Activated CD8-positive, alpha-beta memory T cell treated with anti-CD3 and anti-CD28 coated beads for 1 hour (primary cell): ENCODE measurements at places on chromosomes 3 and 15.

- no peak for DNase-seq
These were observed 60.6 kb upstream of the PLCL2 start for GRCh38 chr3:16824081-16824696.

DNA sequence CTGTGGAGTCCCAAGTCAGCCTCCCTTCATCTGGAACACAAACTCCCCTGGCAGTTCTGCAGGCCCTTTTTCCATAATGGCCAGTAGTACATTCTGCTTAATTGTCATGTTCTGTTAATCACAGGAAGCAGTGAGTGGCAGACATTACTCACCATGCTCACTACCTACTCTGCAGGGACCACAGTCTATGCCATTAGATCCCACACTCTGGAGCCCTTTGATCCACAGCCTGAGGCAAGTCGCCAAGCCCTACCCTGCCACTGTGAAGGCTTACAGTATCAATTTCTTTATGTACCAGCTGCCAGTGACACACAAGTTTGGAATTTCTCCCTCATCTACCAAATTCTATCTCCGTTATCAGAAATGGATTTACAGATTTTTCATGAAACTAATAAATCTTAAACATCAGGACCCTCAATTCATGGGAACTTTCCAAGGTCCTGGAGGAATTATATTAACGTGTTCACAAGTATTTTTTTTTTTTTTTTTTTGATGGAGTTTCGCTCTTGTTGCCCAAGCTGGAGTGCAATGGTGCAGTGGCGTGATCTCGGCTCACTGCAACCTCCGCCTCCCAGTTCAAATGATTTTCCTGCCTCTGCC, 20.6 kb upstream of the WWTR1 start:
- no peak for DNase-seq

GRCh38 chr3:184368116-184368515, 6.6 kb downstream of the POLR2H start:
- DNase-seq, result no peak

DNA sequence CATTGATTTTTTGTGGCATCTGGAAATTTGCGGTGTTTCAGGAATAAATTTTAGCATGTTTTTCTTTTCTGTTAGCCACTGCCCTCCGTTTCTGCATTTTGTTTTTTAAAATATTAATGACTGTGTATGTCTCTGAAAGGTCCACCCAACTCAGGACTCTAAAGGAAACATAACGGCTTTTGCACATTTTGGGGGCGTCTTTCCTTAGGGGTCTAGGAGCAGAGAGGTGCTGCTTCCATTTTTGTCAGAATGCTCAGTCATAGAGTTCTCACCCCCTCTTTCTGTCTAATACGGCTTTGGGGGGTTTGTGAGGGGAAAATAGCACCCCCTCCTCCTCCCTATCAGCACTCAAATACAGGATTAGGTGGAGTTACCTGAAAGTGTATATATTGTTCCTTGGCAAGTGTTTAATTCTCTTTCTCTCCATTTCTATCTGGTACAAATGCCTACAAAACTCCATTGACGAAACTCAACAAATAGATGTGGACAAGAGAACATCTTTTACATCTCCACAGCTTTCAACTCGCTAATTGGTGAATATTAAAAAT, 219.4 kb downstream of the MEIS2 start:
- no peak for DNase-seq

GRCh38 chr3:20245781-20246180, 59.8 kb upstream of the SGO1 start:
- DNase-seq, result no peak

GRCh38 chr3:174436367-174436766, 422.8 kb upstream of the NAALADL2 start:
- DNase-seq, result no peak

DNA sequence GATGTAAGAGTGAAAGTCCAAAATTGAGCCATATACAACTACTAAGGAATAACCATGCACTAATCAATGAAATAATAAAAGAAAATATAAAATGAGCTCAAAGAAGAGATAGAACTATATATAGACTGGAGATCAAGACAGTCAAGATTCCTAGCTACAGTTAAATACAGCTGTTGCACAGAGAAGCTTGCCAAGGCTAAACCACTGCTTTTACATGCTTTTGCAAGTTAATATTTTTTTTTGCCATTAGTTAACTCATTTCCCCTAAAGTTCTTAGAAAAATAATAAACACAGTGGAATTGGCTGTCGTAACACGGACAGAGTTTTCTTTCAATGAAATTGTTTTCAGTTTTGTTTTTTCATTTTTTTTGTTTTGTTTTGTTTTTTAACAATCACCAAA, 123.0 kb downstream of the VGLL3 start:
- DNase-seq, result no peak

DNA sequence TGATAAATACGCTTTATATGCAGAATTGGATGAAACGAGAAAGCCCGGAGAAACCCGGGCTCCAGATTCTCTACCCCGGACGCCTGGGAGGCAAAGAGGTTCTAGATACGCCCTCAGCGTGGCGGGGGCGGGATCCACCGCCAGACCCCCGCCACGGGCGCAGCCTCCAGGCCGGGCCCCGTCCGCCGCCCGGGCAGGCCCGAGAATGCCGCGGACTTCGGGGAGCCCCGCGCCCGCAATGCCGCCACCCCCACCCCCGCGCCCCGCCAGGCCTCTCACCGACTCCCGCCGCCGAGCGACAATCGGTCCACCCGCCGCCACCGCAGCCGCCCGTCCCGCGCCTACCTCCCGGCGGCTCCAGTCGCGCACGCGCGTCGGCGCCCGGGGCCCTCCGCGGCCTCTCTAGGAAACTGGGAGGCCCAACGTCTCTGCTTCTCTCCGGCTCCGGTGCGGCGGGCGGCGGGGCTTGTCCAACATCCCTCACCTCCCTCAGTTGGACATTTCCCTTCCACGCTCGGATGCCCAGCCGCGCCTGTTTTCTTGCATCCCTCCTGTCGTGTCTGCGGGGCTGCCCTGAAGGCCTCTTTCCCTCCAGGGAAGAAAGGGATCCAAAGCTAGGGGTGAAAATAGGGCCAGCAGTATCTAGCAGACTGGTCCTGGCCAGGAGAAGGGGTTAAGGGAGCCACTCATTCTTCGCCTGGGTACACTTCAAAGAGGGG, at the start of gene ZNF445:
Gene ZNF445 (minus strand): TSS at position 359 of the 719 bp plus-strand sequence. CDS start 22,121 bp downstream, outside the sequence.
- peak; percentile 23 for DNase-seq

- no peak for DNase-seq
These were observed 57.8 kb downstream of the MAP3K13 start for GRCh38 chr3:185420762-185421161.

DNA sequence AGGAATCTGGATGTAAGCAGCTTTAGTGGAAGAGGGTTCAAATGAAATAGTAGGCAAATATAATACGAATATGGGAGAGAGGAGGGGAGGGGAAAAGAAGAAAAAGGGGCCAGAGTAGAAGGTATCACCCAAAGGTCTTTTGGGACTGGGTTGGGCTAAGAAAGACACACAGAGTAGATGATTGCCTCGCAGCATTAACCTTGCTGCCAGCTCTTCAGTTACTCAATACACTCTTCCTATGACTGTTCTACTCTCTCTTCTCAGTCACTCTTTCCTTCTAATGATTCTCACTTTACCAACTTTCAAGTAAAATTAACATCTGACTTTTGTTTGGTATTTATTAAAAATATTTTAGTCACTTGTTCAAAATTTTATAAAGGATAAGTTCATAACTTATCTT, 52.8 kb downstream of the CLASP2 start:
- DNase-seq, result no peak

DNA sequence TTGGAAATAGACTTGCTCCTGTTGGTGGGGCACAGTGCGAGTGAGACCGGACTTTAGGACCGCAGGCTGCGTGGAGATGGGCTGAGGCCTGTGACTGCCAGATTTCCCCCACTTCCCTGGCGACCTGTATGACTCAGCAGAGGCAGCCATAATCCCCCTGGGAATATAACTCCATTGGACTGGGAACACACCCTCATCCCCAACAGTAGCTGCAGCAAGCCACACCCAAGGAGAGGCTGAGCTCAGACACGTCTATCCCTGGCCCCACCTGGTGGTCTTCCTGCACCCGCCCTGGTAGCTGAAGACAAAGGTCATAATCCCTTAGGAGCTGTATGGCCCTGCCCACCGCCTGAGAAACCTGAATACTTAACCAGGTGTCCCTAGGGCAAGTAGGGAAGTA, 42.6 kb downstream of the DZIP1L start:
- DNase-seq, result no peak

GRCh38 chr15:62141200-62141599, 23.9 kb downstream of the C2CD4B start:
- no peak for DNase-seq

DNA sequence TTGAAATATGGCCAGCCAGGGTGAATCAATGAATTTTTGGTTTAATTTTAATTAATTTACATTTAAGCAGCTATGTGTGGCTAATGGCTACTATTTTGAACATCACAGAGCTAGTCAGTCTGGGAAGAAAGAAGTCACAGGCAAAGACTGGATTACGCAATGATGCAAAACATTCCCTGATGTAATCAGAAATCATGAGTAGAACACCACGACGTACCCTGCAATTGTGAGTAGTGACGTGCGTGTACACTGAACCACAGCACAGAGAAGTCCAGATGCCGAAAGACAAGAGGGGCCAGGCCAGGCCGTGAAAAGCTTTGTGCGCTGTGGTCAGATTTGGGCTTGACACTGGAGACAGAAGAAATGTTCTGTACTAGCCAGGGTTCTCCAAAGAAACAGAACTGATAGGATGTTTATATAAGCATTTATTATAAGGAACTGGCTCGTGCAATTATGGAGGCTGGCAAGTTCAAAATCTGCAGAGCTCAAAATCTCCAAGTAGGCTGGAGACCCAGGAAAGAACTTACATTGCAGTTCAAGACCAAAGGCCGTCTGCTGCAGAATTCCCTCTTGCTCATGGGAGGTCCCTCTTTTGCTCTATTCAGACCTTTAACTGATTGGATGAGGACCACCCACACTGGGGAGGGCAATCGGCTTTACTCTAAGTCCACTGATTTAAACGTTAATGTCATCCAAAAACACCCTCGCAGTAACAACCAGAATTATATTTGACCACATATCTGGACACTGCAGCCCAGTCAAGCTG, 44.6 kb downstream of the SH3BP5 start:
- DNase-seq, result no peak

DNA sequence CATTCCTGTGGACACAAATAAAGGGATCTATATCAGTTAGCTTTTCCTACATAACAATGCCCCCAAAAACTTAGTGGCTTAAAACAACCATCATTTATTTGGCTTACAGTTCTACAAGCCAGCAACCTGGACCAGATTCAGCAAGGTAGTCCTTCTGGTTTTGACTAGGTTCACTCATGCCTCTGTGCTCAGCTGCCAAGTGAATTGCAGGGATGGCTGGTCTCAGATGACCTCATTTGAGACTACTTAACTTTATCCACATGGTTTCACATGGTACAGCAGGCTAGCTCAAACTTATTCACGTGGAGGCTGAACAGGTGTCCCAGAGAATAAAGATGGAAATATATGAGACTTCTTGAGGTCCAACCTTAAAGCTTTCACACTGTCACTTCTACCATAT, 119.3 kb upstream of the BFSP2 start:
- DNase-seq, result no peak

GRCh38 chr3:131597816-131598215, 95.0 kb upstream of the MRPL3 start:
- no peak for DNase-seq

GRCh38 chr3:14144423-14145075, 19.7 kb downstream of the TMEM43 start:
- DNase-seq, result peak; percentile 49

- no peak for DNase-seq
These were observed 5.1 kb upstream of the DNAAF4 start for GRCh38 chr15:55513152-55513551.

- no peak for DNase-seq
These were observed 652.5 kb downstream of the EDEM1 start for GRCh38 chr3:5840056-5840455.

- no peak for DNase-seq
These were observed 136.5 kb downstream of the SSR3 start for GRCh38 chr3:156418428-156418827.

GRCh38 chr3:62982795-62983455, 107.7 kb upstream of the CADPS start:
- no peak for DNase-seq

- DNase-seq, result no peak
These were observed 424.2 kb upstream of the ROBO2 start for GRCh38 chr3:76615719-76616118.

DNA sequence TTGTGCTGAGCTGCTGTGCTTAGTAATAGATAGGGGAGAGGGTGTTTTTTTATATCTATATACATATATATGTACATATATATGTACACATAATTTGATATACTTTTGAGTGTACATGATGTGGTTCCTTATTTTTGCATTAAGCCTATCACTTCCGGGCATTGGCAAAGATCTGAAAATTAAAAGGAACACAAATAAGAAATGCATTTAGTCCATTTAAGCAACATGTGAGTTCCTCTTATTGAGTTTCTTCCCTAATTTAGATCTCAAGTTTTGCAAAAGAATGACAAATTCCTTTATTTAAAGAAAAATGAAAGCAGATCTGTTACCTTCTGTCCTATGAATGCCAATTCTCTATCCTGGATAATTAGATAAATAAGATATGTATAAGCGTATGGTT, 435.1 kb downstream of the LPP start:
- no peak for DNase-seq

DNA sequence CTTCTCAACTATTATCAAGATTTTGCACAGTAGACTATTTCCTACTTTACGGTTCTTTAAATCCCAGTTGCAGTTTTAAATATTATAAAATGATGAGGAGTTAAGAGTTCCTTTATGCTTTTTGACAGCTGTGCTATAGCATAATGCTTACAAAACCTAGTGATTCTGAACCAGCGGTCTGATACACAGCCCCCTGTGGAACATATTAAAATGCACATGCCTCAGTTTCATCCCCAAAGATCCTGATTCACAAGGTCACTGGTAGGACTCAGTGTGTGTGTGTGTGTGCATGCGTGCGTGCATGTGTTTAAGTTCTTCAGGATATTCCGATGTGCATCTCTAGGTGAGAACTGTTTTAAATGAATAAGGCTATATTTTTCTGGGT, 330.1 kb upstream of the TPM1 start:
- DNase-seq, result no peak

- DNase-seq, result no peak
These were observed 129.1 kb upstream of the UMPS start for GRCh38 chr3:124601190-124601589.

- no peak for DNase-seq
These were observed 94.7 kb downstream of the LRRC28 start for GRCh38 chr15:99345832-99346462.

- no peak for DNase-seq
These were observed 1.7 kb upstream of the SETD5 start for GRCh38 chr3:9395570-9396300.

DNA sequence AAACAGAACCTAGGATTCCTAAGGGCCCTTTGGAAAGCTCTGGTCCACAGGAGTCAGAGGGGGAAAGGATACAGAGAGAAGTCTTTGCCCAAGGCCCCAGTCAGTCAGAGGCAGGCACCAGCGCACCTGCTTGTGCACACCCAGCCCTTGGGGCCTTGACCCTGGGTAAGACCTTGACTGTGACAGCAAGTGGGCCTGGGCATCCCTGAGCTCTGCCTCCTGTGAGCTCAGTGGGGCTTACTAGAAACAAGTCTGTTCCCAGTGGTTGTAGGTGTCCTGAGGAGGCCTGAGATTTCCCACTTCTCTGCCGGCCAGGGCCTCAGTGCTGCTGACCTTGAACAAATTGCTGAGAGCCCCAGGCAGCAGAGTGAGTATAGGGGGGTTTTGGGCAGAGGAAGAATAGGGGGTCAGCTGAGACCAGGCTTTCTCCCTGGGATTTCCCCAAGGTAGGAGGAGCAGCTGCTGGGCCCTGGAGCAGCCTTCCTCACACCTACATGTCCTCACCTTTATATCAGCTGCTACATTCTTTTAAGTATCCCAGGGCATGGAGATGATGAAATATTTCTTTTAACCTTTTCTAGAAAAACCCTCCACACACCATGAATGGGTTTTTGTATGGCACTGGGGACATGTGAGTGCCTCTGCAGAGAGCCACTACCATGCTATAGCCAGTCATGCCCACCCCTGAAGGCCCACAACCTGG, 9.7 kb upstream of the DAG1 start:
- no peak for DNase-seq
